ENCODE measurements at places on chromosomes 3 and 15.

- no peak for DNase-seq
Measured at GRCh38 chr3:175852560-175852959, 993.4 kb downstream of the NAALADL2 start.

DNA sequence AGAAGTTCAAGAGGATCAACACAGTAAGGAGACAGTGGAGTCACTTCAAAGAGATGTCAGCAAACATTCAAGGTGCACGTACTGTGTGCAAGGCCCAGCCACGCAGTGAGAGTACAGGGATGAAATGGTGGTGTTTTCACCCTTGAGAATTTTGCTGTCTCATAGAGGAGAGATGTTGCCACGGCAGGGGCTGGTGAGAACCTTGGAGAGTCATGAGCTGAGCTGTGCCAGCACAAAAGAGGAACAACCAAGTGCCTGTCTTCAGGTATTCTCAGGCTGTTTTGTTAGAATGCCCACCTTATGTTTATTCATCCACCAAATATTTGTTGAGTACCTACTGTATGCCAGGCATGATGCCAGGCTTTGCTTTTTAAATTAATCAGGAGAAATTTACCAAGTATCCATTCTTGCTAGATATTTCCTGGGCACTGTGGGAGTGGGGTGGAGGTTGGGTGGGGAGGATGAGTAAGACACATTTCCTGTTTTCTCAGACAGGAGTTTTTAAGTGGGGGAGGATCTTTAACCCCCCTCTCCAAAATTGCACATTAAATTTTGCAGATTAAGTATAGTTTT, 72.6 kb downstream of the SLC6A11 start:
- no peak for DNase-seq

DNA sequence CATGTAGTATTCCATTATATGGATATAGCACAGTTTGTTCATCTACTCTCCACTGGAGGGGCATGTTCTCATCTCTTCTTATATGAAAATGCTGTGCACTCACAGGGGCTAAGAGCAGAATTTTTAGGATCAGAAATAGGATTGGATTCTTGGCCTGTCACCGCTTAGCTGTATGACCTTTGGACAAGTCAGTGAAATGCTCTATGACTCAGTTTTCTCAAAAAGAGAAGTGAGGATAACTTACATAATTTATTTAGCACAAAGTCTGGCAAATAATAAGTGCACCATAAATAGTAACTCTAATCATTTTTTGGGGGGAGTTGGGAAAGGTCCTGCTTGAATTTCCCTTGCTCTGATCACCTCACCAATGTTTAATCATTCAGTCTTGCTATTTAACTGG, 103.7 kb upstream of the LRIG1 start:
- no peak for DNase-seq

DNA sequence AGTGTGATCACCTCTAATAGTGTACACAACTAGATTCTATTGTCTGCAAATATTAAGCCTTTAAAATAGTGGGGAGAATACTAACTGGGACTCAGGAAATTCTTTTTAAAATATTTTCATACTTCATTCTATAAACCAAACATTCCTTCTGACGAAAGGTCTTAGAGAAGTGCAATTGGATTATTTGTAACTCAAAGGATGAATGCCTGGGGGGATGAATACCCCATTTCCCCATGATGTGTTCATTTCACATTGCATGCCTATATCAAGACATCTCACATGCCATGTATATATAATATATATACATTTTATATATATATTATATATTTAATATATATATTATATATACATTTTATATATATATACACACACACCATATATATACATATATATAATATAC, 189.9 kb downstream of the VGLL3 start:
- DNase-seq = no peak

GRCh38 chr3:18112674-18113375, 312.3 kb downstream of the SATB1 start:
- DNase-seq = no peak

DNA sequence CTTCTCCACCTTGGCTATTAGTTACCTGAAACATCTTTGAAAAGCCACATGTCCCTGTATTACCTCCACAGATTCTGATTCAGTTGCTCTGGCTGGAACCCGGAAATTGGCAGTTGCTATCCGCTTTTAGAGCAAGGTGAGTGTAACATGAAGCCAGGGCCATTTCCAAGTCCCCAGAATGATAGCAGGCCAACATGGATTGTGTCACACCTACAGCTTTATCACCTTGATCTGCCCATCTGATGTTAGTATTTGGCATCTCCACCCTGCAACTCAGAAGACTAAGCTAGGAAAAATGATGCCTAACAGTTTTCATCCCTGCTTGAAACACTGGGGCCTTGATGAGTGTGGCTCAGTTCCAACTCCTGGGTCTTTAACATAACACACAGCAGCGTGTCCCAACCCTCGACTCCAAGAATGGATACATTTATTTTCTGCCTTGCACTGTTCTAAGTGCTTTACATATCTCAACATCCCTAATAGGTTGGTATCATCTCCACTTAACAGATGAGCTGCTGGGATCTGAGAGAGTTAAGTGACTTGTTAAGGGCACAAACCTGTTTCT, 21.3 kb upstream of the NUDT16 start:
- DNase-seq = no peak

DNA sequence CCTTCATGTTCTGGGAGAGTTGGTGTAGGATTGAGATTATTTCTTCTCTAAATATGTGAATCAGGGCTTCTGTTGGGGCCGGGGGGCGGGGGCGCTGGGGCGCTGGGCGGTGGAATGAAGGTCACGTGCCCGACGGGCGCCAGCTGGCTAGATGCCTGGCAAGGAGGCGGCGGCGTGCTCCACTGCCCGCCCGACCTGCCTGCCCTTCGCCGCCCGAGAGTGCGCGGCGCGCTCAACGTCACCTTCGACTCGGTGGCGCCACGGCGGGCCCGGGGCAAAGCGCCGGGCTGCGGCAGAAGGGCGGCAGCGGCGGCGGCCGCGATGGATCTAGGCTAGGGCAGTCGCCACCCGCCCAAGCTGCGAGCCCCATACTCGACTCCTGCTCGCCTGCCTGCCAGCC, 47.0 kb upstream of the LHFPL4 start:
- DNase-seq = no peak

GRCh38 chr3:97917813-97918536, 54.3 kb downstream of the RIOX2 start:
- no peak for DNase-seq

GRCh38 chr3:9247941-9248521, 1.4 kb downstream of the SRGAP3 start:
- no peak for DNase-seq

- no peak for DNase-seq
Measured at GRCh38 chr3:11120091-11120805, 34.0 kb upstream of the HRH1 start.

- no peak for DNase-seq
Measured at GRCh38 chr3:43289401-43289800, 3.1 kb downstream of the SNRK start.

DNA sequence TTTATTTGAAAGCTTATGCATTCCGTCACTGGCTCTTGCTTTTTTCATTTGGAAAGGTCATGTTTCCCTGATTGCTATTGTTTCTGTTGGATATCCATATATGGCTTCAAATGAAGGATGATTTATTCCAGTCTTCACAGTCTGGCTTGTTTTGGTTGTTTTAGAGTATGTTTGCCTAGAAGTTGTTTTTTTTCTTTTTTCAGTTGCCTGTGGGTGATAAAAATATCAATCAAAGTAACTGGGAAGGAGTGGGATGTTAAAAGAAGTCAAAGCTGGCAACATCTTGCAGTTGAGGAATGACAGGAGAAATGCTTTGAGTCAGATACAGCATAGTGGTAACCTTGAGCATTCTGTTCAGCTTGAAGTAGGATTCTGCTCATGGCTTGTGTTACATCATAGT, 610.5 kb downstream of the PLOD2 start:
- no peak for DNase-seq

GRCh38 chr3:89264037-89264560, 156.7 kb downstream of the EPHA3 start:
- DNase-seq = no peak

DNA sequence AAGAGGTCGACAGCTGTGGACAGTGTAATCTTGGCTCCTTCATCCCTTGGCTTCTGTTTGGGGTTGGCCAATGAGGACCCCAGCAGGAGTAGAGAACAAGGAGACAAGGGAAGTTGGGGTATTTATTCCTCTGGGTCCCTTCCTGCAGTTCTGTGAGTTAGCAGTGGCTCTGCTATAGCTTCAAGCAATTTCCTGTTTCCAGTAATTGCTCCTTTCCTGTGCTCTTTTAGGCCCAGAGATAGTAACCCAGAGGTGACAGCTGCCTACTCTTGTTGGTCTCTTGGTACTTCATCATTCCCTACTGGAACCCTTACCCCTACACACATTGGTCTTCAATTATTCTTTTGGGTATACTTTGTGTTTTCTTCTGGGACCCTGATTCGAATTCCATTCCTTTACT, 92.9 kb downstream of the NR1D2 start:
- DNase-seq = no peak

GRCh38 chr3:127680146-127680661, 7.5 kb downstream of the ABTB1 start:
- DNase-seq = no peak

- no peak for DNase-seq
Measured at GRCh38 chr15:67130673-67131601, 65.5 kb downstream of the SMAD3 start.

All from LNCaP clone FGC (cell line).